ENCODE measurements at places on chromosomes 5 and 9.

GRCh38 chr5:87277279-87277835 lies 9.7 kb downstream of the RASA1 start:
- no peak for DNase-seq

DNA sequence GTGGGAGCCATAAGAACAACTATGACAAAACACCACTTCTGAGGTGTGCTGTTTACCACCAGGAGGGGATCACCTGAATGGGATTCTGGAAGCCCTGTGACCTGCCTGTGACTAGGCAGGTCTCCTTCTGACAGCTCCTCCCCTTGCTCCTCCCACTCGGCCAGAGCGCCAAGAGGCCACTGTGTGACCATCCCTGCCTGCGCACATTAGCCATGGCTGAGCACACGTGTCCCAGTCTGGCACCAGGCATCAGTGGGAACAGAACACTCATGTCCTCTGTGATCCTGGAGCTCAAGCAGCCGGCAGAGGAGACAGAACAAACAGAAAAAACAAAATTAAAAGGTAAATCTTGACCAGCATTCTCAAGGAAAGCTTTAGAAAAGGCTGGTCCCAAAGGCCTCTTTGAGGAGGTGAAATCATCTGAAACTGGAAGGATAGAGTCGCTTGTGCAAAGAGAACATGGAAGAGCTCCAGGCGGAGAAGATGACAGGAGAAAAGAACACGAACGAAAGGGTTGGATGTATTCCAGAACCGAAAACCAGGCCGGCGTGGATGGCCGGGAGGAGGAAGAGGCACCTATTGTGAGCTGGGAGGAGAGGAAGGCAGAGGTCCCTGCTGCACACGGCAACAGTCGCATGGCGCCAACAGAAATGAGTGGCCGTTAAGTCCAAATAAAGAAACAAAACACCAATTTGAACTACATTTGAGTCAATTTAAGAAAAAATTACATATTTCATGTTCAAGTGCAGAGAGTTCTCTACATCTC lies 5.1 kb downstream of the MED10 start:
- no peak for DNase-seq

GRCh38 chr9:134571326-134571931 lies 70.2 kb upstream of the COL5A1 start:
- DNase-seq, result no peak

GRCh38 chr5:92313385-92313784 lies 930.3 kb upstream of the ARRDC3 start:
- no peak for DNase-seq

GRCh38 chr5:61766141-61766540 lies 434.1 kb downstream of the ZSWIM6 start:
- DNase-seq, result no peak

- no peak for DNase-seq
Observed at GRCh38 chr9:14515571-14516198, 177.5 kb downstream of the ZDHHC21 start.

GRCh38 chr5:61275841-61276240 lies 56.2 kb upstream of the ZSWIM6 start:
- no peak for DNase-seq

- DNase-seq, result no peak
Observed at GRCh38 chr5:175467983-175468690, 10.2 kb upstream of the SFXN1 start.

GRCh38 chr9:37151812-37152211 lies 31.4 kb downstream of the ZCCHC7 start:
- DNase-seq, result no peak

GRCh38 chr9:5834214-5834613 lies 1.3 kb upstream of the ERMP1 start:
- DNase-seq, result no peak

- no peak for DNase-seq
Observed at GRCh38 chr9:100667448-100667847, 89.6 kb downstream of the CAVIN4 start.

DNA sequence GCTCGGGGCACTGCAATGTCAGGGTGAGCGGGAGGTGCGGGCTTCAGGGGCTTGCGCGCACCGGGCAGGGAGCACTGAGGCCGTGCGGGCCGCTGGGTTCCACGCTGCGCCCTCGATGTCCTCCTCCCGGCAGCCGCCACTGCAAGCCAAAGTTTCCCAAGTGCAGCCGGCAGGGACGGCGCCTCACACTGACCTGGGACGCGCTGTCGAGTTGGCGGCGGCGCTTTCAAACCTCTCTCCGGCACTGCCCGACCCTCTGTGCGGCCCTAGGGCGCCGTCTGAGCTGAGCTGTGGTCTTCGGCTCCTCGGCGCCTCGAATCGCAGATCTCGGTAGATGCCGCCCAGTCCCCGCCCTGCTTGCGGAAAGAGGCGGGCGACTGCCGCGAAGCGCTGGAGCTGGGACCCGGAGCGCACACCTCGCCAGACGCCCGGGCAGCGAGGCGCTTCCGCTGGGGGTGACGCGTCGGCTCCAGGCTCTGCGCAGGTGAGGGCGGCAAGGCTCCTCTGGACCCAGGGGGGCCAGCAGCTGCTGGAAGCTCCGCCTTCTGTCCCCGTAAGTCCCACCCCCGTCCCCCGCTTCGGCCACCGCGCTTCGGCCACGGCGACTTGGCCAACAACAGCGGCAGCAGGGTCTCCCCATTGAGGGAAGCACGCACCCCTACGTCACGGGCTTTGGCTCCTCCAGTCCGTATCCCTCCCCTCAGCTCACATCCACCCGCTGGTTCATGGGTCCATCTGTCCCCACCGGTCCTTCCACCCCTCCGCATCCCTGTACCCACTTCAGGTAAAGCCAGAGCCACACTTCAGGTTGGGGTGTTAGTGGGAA lies at the start of gene ANKRD34B:
Gene ANKRD34B, minus strand, starts transcription at position 320 of the 826 bp plus-strand sequence. CDS start 10,261 bp downstream, outside the sequence.
- DNase-seq, result no peak

GRCh38 chr5:164220522-164220921 lies 715.1 kb downstream of the MAT2B start:
- no peak for DNase-seq

- no peak for DNase-seq
Observed at GRCh38 chr5:40667161-40667663, 12.5 kb upstream of the PTGER4 start.

DNA sequence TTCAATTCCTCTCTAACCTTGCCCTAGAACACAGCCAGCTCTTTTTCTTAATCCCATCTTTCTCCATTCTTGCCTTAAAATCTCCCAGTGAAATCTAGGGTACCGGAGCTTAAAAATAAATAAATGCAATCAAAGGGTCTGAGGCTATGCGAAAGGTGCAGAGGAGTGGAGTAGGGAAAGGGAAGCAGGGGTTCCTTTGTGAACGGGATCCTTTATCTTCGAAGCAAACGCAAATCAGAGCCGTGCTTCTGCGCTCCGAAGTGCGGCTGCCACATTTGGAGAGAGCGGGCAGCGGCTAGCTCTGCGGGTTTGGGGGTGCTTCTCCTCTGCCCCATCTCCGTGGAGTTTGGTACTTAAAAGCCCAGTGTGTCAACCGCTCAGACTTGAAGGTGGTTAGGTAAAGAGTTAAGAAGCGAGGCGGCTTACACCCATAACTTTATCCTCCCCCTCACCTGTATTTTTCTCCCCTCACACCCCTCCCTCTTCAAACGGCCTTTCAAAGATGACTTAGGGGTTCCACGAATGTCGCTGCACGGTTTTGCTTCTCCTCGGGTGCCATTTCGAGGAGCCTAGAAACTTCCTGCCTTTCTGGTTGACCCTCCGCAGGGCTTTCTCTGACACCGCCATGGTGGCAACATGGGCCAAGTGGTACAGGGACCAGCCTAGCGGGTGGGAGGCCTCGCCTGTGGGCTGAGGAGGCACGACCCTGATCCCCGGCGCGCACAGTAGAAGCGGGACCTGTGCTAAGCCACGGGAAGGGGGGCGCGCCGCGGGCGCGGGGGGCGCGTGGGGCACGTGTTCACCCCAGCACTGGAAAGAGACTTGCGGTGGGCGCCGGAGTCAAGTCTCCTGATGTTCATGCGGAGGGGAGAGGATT lies 31.7 kb upstream of the NFIB start:
- no peak for DNase-seq

DNA sequence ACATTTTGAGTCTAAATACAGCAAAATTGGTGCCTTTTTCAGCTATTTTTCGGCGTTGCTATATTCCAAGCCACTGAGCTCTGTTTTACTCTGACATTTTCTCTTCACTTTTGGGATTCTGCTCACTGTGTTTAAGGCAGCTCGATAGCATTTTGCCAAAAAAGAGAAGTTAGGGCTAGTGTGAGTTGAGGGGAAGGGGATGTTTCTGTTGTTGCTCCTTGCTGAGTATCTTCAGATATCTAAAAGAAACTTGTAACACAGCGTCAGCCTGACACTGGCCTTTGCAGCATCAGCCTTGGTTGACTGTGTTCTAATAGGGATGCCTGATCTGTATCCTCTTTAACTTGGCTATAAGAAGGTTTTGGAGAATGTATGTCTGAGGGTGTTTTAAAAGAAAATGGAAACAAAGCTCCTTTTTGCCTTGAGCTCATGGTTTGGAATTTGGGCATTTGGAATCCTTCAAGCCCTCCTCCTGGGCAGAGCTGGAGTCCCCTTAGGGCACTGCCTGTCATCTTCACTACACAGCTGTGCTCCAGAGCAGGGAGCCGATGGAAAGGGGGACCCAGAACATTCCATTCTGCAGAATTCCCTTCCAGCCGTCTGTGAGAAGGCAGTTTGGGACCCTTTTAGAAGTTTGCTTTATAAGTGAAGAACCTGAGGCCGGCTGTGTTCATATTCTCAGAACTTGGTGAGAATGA lies 63.0 kb downstream of the EXOSC2 start:
- DNase-seq, result no peak

- no peak for DNase-seq
Observed at GRCh38 chr9:125998837-125999503, 251.8 kb downstream of the PBX3 start.

- DNase-seq, result no peak
Observed at GRCh38 chr5:16870878-16871277, 65.2 kb downstream of the MYO10 start.

GRCh38 chr9:113139953-113140352 lies 10.9 kb upstream of the SLC31A2 start:
- DNase-seq, result no peak

GRCh38 chr5:164652276-164652660 lies 1146.8 kb downstream of the MAT2B start:
- DNase-seq, result no peak

DNA sequence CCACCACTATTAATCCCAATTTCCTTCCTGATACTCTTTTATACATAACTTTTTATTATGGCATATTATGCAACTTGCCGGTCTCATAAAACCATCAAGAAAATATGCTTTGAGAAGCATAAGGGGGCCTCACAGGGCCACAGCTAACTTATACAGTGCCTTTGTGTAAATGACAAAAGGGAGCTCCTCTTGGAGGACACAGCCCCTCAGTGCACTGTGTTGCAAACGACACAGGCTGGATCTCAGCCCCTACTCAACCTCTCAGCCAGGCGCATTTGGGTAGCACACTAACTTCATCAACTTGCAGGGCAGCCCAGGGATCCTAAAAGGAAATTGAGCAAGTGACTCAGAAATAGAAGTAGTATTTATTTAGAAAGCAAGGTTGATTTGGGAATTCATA lies 35.4 kb downstream of the RIGI start:
- DNase-seq, result no peak

DNA sequence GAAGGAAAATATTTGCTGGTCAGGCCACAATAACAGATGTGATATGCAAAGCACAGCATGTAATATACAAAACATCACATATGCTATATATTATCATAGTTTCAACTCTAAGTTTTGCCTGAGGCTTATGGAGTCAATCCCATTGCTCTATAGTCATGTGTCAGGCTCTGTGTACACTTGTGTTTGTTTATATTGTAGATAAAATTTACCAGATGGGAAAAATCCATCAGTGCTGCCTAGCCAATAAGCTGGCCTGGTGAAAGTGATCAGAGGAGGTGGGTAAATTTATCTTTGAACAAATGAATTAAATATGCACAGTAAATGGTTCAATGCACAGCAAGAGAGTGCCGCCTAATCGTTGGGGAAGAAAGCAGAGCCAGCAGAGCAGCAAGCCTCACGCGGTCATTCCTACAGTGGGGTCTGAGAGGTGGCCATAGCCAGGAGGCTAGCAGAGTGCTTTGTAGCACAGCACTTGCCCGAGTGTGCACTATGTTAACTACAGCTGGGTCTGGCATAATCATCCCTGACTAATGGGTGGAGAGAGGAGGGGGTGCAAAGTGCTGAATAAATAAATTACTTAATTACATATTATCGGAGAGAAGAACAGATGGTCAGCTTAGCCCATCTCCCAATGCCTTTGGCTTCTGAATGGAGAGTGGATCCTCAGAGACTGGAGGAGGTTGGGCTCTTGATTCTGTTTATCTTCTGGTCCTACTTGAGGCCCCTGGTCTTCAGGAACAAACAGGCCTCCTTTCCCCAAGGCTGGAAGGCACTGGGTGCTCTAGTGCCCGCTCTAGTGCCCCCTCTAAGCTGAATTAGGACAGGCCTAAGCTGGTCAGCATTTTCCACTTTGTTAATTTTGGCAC lies 153.5 kb downstream of the MAT2B start:
- no peak for DNase-seq

- DNase-seq, result no peak
Observed at GRCh38 chr5:87949676-87950631, 318.7 kb downstream of the TMEM161B start.

GRCh38 chr9:125587819-125588460 lies 119.1 kb downstream of the MAPKAP1 start:
- no peak for DNase-seq

GRCh38 chr5:54457094-54457862 lies 1.8 kb downstream of the HSPB3 start:
- no peak for DNase-seq

GRCh38 chr5:33261305-33261704 lies 179.5 kb upstream of the TARS1 start:
- DNase-seq, result no peak

DNA sequence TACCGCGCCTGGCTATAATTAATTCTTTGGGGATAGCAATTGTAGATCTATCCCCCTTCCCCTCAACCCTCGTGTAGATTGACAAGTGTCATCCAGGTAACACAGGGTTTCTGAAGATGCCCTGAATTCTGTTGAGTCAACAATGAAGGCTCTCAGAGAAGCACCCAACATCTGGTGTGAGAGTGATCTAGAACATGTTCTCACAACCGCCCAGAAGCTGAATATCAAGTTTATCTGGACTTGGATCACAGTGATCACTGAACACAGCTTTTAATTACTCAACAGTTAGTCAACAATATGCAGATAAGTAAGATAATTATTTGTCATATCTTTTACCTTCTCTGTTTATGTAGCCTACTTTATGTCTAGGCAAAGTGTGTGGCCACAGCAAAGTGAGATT lies 204.2 kb upstream of the RGMB start:
- DNase-seq, result no peak

- DNase-seq, result no peak
Observed at GRCh38 chr5:8560776-8561175, 691.8 kb downstream of the MTRR start.

DNA sequence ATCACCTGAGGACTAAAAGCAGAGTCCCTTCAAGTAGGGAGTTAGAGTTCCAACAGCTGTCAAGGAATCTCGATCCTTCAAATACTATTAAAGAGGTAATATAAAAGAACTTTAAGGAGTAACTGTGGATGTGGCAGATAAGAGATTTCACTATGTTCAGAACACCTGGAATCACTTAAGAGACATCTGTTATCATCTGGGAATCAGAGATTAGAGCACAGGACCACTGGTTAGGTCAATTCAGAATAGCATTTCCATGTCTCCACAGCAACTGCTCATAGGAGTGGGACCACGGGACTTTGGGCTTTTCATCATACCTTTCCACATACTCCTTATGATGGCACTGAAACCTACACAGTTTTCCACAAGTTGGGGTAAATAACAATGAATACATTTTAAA lies 216.6 kb downstream of the DENND1A start:
- no peak for DNase-seq

Measured in NCI-H1930 (cell line).